ENCODE measurements at places on chromosomes 13 and 19.
A peak's percentile ranks its signal among the peaks of the same experiment; 100 is the strongest.

GRCh38 chr19:1279782-1280341 lies 4.5 kb downstream of the FAM174C start:
- DNase-seq, result peak; percentile 89

- no peak for DNase-seq
These were observed 215.0 kb downstream of the DCLK1 start for GRCh38 chr13:35916146-35916545.

DNA sequence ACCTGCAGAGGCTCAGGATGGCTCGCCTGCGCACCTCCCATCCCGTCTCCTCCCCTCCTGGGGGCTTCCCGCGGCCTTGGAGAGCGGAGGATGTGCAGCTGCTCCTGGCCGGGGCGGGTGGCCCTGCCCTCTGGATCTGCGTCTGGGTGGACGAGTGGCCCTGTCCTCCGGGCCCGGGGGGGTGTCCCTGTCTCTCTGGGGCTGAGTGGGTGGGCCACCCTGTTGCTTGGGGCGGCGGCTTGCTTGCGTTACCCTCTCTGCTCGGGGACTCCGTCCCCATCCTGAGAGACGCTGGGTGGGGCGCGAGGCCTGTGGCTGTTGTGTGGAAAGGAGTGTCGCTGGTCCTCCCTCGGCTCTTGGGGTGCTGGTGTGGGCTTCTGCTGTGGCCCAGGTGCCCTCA lies 34.6 kb downstream of the DOT1L start:
- no peak for DNase-seq

DNA sequence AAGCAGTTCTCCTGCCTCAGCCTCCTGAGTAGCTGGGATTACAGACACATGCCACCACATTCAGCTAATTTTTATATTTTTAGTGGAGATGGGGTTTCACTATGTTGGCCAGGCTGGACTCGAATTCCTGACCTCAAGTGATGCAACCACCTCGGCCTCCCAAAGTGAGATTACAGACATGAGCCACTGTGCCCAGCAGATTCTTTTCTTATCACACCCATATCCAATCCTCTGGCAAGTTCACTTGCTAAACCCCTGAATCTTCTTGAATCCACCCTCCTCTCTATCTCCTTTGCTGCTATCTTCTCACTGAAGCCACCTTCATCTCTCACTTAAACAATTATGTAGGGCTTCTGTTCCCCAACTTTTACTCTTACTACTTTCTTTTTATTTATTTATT lies 17.5 kb downstream of the TMEM143 start:
- DNase-seq, result no peak

GRCh38 chr13:90696254-90696653 lies 651.2 kb upstream of the MIR17HG start:
- no peak for DNase-seq

- no peak for DNase-seq
These were observed 5.0 kb downstream of the VSTM2B start for GRCh38 chr19:29530540-29531457.

- DNase-seq, result no peak
These were observed 74.8 kb upstream of the KLHL1 start for GRCh38 chr13:70183041-70183440.

DNA sequence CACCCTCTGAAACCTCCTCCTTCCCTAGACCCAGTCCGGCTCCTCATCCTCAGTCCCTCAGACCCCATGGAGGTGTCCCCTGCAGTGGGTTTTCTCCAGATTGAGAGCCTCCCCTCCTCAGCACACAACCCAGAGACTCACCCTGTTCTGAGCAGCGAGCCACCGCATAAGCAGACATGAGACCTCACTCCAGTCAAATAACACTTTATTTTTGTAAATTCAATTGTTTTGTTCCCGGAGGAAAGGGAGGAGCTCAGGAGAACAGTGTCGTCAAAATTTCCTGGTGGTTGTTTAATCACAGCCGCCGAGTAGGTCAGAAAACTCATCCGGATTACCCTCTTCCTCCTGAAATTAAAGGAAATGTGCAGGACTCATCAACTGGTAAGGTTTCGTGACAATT lies 57.5 kb downstream of the ERICH4 start:
- DNase-seq, result no peak

- DNase-seq, result no peak
These were observed 35.5 kb downstream of the ACTN4 start for GRCh38 chr19:38682872-38683392.

- DNase-seq, result no peak
These were observed 360.4 kb downstream of the KLF5 start for GRCh38 chr13:73419186-73419585.

- DNase-seq, result no peak
These were observed 48.1 kb downstream of the TNFRSF19 start for GRCh38 chr13:23618341-23618740.

DNA sequence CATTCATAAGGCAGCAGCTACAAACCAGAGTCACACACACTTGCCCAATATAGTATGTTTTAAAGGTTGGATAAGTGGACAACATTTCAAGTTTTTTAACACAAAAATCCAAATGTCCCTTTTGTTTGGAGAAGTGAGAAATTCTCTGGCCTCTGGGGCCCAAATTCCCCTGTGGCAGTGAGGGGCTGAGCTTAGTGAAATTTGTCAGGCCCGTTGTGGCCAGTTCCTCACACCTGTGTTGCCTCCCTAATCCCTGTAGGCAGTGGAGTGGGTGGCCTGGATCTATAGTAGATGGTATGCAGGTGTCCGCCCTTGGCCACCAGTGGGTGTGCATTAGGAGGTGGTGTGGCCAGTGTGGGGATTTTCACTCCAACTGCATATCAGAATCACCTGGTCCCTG lies 6.7 kb downstream of the WDR62 start:
- DNase-seq, result no peak

- no peak for DNase-seq
These were observed 1.6 kb downstream of the JAK3 start for GRCh38 chr19:17846146-17846545.

DNA sequence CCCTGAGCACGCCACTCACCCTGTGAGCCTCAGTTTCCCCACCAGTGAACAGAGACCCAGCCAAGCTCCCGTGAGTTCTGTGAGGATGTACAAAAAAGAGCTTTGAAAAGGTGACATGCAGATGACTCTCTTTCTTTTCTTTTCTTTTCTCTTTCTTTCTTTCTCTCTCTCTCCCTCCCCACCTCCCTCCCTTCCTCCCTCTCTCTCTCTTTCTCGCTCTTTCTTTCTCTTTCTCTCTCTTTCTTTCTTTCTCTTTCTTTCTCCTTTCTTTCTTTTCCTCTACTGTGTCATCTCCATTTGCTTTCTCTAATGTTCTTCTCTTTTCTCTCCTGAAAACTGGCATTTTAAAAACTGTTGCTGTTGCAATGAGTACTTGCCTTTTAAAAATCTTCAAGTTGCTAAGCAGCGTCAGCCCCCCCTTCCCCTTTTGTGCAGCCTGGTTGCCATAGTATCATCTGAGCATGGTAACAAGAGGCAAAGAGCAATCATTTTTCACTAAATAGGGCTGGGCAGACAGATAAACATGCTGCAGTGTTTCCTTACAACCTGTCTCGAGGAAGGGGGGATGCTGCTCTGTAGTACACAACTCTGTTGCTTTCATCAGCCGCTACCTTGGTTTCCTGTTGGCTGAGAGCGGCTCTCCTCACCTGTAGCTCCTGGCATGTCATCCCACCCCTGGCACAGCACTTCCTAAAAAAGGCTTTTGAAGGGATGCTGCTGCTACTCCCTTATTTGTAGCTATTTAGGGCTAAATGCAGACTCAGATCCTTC lies 108.7 kb upstream of the MBNL2 start:
- no peak for DNase-seq

GRCh38 chr13:93080587-93080986 lies 146.0 kb upstream of the GPC6 start:
- DNase-seq, result no peak

GRCh38 chr19:13831537-13832467 lies 36.6 kb downstream of the ZSWIM4 start:
- no peak for DNase-seq

DNA sequence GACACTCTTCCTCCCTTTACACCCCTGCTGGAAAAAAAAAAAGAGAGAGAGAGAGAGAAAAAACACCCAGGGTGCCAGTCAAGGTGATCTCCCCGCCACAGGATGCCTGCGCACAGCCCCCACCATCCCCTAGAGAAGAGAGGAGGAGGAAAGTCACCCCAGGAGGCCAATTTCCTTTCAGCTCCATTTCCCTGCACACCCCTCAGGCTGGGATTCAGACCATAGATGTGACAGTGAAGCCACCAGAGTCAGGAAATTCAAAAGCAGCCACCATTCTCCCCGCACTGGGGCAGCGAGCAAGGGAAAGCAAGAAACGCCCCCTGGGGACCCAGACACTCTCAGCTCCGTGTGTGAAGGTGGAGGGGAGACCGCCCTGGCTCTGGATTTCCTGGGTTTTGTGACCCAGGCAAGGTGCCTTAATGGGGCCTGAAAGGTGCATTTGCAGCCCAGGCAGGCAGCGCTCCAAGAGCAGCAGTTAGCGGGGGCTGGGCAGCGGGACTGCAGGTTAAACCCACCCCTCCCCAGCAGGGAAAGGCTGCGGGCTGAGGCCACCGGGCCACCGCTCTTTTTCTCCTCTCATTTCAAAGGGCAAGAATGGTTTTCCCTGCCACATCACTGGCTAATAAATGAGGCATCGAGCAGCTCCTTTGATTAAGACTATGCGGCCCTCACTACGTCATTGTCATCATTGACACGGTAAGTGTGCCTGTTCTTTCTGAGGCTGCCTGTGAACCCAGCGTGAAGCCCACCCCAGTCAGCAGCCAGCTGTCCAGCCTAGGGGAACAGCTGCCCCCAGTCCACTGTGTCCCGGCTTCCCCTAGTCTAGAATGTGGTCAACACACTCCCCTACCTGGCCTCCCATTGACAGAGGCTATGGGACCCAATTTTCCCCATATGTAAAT lies 83.8 kb upstream of the TM9SF2 start:
- DNase-seq, result no peak

DNA sequence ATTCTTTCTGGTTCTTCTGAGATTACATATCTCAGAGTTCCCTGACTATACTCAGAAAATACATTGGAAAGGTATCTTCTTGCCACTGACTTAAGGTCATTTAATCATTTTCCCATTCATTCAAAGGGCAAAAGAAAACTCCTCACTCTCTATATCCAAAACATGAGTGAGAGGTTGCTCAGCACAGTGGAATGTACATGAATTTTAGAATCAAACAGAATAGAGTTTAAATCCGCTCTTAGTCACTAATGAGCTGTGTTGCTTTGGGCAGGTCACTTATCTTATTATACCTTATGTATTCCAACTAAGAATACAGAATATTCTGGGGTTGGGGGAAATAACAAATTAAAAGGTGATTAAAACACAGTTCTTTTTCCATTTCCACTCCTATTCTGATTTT lies 452.6 kb upstream of the KLF12 start:
- DNase-seq, result no peak

DNA sequence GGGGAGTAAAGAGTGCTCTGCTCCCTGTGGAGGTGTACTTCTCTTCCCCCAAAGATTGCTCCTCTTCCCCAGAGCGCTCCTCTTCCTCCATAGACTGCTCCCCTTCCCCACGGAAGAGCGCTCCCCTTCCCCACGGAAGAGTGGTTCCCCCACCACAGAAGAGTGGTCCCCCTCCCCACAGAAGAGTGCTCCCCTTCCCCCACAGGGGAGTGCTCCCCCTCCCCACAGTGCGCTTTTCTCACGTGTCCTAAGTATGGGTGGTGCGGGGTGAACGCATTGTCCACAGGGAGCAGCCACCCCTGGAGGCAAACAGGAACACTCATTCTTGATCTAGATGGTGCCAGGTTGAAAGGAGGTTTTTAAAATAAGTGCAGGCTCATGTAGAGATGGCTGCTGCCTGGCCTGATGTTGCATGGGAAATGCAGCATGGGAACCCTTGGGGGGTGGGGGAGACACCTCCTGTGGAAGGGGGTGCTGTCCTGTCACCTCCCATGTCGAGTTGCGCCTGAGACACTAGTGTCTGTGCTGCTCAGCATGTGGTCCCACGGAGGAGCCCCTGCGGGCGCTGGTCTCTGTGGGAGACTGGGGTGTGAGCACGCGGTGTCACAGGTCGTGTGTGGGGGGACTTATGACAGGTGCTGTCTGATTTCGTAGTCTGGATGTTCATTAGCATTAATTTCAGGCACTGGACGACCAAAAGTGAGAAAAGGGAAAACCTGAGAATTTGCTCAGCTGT lies 52.2 kb downstream of the ATP11A start:
- DNase-seq, result no peak

DNA sequence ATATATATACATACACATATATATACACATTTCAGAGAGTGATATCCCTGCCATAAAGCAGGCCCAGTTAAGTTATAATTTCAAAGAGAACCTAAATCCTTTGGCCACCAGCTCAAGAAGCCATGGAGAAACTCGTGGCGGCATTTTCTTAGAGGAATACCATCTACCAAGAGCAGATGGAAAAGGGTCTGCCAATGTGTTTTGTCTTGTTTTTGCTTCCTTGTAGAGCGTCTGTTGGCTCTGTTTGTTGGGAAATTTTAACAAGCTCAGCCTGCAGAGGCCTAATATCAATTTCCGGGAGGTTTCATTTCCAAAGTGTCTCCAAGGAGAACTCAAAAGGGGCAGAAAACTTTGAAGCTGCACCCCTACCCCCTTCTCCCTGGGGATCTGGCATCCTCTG lies 140.5 kb downstream of the IER2 start:
- DNase-seq, result no peak

DNA sequence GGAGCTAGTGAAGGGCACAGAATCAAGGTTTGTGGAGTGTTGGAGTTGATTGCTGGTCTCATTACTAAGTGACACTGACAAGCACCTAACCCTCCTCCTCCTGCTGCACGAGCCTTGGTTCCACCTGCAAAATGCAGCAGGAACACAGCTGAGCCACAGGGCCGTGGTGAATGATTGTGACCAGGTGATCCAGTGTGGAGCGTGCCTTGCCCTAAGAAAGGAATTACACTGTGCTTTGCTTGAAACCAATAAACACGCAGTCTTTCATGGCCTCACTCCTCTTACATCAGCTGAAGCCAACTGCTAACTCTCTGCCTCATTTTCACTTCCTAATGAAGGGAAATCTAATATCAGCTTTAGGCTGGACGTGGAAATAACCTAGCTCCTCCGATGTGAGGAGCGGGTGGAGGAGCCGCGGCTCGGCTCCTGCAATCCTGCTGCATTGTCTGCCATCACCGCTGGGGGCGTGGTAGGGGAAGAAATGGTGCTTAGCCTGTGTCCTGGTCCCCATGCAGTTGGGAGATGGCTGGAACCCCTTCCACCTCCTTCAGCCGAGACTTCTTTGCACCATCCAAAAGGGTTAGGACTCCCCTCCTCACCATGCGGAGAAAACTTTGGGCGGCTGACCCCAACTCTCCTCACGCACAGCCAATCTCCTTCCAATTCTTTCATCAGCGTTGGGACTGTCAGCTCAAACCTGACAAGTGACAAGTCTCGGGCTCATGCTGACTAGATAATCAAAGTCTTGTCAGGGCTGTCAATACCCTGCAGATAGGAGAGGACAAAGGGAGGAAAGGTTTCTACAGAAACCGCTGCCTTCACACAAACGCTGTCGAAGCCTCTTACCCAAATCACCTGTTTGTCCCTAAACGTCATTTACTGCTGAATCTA lies 427.9 kb downstream of the ZNF536 start:
- DNase-seq, result peak; percentile 42

- no peak for DNase-seq
These were observed 51.0 kb downstream of the TEX26 start for GRCh38 chr13:30983431-30983830.

Measured in ovary (tissue), 10 donors.